Hematopoietic multipotent progenitor cell treated with erythropoietin and hydrocortisone succinate and interleukin-3 and kit ligand, for 15 days (in vitro differentiated cells): ENCODE measurements at places on chromosomes 12 and 14.

- no peak for DNase-seq
Observed at GRCh38 chr14:60652674-60653651, 3.7 kb upstream of the SIX1 start.

DNA sequence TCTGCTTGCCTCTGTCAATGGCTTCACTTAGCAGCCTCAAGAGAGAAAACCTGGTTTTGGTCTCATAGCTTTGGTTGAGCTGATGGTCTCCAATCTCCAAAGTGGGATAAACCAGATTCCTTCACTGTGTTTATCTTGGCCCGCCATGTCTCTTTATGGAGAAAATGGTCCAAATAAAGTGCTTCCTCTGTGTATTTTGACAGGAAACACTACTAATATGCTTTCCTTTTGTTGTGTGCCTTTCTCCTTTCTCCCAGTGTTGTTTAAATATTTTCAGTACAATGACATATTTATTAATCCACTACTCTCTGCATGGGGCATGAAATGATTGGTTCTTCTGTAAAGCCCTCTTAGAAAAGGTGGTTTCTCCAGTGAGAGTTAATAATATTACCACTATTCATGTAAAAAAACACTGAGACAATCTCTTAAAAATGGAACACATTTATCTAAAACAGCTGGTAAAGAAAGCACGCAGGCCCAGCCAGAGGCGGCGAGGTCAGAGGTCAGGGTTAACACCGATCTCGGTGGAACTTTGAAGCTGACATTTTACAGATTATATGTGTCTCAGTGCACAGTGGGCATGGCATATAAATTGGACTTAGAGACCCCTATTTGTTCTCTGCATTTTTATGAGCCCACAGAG is 24.2 kb downstream of the TMEM30B start:
- DNase-seq: no peak

- no peak for DNase-seq
Observed at GRCh38 chr12:92338671-92339070, 193.0 kb upstream of the BTG1 start.

DNA sequence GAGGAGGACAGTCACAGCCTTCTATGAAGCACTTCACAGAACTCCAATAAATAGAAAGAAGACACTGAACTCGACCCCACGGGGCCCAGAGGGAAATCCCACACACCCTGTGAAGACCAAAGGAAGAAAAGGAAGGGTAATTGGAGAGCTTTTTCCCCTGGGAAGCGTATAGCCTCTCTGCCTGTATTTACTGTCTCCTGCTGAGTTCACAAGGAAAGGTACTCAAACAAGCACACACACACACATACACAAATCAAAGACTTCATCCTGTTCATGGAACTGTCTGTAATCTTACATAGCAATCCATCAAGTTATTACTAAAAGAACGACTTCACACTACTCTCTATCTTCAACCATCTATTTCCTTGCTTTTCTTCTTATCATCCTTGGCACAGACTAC is 15.3 kb downstream of the FOXN3 start:
- DNase-seq: no peak

GRCh38 chr12:93741659-93742109 is 64.5 kb downstream of the CRADD start:
- no peak for DNase-seq

DNA sequence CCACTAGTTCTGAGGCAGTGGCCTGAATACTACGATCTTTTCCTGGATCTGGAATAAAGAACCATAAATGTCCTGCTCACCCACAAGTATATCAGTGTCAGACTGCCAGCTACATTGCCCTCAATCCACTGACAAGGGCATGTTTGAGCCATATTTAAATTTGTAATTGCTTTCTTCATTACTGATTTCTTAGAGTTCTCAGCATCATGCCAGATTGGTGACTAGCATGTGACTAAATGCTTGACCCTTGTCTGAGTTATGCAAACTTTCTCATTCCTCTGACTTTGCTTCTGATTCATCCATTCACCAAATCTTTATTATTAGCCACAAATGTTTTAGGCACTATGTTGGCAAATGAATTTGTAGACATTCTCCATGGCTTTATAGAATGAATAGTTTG is 143.6 kb upstream of the SLC16A7 start:
- DNase-seq: no peak

- DNase-seq: no peak
Observed at GRCh38 chr12:32585680-32586079, 93.4 kb upstream of the DNM1L start.

- no peak for DNase-seq
Observed at GRCh38 chr12:4289231-4289878, 15.8 kb downstream of the CCND2 start.

GRCh38 chr12:29216797-29217575 is 67.9 kb downstream of the FAR2 start:
- DNase-seq: no peak

DNA sequence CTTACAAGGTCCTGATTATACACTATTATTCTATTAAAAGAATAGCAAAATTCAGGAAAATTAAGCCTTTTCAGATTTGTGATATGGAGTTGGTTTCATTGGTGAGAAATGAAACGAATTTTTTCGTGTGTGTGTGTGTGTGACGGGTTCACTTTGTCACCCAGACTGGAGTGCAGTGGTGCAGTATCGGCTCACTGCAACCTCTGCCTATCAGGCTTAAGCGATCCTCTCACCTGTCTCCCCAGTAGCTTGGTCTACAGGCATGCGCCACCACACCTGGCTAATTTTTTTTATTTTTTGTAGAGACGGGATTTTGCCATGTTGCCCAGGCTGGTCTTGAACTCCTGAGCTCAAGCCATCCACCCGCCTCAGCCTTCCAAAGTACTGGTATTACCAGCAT is 9.7 kb downstream of the PCBP2 start:
- no peak for DNase-seq

- DNase-seq: no peak
Observed at GRCh38 chr14:104037903-104038302, 47.6 kb upstream of the ASPG start.

DNA sequence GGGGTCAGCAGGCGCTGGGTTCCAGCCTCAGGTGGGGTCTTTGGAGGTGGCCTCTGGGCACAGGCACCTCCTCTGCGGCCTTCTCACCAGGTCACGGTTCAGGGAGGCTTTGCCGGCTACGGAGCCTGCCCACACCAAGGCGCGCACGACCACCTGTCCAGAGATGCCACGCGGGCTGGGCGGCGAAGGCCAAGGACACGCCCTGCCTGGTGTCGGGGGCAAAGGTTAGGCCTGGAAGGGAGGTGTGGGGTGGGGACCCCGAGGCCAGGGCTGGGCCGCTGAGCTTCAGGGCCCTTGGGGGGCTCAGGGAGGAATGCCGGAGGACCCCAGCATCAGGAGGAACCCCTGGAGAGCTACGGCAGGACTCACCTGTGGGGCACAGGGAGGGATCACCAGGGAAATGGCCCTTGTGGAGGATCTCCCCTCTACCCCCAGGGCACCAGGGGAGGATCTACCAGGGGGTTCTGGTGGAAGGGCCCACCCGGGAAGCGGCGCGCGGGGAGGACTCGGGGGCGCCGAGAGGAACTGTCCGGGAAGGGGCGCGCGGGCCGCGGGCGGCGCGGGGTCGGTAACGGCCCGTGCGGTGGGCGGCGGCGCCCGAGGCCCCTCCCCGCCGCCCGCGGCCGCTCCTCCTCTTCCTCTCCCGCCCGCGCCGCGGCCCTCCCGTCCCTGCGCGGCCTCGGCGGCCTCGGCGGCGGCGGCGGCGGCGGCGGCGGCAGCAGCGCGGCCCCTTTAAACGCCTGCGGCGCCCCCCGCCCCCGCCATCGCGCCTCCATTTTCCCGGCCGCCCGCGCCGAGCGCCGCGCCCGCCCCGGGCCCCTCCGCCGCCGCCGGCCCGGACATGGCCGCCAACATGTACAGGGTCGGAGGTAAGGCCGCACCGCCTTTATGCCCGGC is at the start of gene MTA1:
Gene MTA1 (plus strand): TSS at position 633 of the 897 bp plus-strand sequence. CDS start 209 bp downstream, at position 842.
- peak; percentile 37 for DNase-seq

DNA sequence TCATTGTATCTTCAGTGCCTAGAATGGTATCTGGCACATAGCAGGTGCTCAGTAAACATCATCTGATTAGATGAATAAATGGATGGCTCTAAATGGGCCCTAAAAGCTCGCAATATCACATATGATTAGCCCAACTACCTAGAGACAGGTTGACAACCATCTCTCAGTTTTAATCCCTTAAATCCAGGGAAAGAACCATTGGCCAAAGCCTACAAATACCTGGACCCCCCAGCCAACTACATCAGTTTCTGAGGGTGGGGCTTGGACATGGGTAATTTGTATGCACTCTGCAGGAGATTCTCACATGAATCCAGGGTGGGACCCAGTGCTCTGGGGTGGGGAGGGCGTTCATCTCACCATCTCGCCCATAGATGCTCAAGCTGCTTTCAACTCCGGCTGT is 4.8 kb upstream of the DTX1 start:
- DNase-seq: no peak

DNA sequence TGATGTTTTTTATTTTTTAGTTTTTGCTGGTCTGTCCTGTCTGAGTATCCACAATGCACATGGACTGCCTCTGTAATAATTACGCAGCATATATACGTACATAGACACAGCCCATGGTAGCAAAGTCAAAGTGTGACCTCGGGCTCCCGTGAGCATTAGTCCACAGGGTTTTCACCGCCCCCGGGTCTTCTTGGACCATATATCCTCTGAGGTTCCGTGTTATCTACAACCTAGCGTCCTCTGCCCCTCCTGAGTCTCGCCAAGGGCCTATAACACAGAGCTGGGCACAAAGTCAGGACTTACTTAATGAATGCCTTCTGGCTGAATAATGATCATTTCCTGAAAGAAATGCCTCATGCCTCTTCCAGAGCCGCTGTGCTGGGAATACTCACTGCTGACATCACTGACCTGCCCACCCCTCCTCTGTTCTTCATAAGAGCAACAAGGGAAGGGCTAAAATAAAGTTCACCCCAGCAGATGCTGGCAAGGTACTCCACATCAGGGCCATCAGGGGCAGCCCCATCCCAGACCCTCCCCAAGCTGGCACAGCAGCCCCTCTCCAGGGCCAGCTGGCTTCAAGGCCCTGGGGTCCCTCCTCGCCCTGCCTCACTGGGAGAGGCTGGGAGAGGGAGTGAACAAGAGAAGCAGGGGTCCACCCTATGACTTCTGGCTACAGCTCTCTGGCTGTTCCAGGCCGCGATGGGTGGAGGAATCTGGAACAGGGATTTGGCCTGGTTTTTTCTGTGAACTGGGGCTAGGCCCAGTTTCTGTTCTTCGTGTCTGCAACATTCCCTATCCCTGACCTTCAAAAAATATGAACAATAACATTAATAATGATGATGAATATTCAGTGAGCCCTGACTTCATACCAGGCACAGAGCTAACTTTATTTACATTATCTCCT is 7.9 kb downstream of the HDAC7 start:
- DNase-seq: no peak

DNA sequence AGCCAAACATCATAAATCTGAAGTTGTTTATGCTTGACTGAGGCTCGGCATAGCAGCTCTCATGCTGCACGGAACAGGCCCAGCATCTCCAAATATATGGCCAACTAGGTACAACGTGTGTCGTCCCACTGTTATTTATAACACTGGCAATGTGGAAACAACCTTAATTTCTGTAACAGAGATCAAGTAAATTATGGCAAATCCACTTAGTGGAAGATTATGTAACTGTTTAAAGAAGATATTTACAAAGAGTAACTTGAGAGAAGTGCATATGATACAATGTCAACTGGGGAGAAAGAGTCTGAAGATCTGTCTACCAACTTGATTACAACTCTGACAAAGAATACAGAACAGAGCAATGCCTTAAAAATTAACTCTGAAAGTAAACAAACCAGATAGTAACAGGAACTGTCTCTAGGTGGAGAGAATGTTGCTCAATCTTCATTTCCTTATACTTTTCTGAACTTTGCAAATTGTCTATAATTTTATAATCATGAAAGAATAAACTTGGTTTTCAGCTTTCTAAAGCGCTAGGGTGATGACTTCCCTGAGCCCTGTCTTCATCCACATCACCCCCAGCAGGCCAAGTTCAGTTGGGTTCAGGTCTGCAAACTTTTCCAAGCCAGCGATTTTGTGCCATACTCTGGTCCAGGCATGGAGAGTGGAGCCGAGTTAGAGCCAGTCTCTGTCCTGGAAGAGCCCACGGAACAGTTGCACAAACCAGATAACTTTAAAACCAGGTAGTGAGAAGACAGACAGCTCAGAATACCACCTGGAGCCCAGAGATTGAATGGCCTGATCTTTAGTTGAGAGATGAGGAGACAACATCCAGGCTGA is 44.3 kb upstream of the BDKRB2 start:
- DNase-seq: no peak

GRCh38 chr12:15800278-15800677 is 11.1 kb upstream of the EPS8 start:
- DNase-seq: no peak

GRCh38 chr12:106480251-106480650 is 102.6 kb upstream of the RFX4 start:
- no peak for DNase-seq

- DNase-seq: no peak
Observed at GRCh38 chr14:26935733-26936132, 337.9 kb upstream of the NOVA1 start.

GRCh38 chr14:85564841-85565527 is 35.0 kb downstream of the FLRT2 start:
- no peak for DNase-seq

GRCh38 chr12:53014709-53015108 is 8.5 kb downstream of the EIF4B start:
- no peak for DNase-seq

DNA sequence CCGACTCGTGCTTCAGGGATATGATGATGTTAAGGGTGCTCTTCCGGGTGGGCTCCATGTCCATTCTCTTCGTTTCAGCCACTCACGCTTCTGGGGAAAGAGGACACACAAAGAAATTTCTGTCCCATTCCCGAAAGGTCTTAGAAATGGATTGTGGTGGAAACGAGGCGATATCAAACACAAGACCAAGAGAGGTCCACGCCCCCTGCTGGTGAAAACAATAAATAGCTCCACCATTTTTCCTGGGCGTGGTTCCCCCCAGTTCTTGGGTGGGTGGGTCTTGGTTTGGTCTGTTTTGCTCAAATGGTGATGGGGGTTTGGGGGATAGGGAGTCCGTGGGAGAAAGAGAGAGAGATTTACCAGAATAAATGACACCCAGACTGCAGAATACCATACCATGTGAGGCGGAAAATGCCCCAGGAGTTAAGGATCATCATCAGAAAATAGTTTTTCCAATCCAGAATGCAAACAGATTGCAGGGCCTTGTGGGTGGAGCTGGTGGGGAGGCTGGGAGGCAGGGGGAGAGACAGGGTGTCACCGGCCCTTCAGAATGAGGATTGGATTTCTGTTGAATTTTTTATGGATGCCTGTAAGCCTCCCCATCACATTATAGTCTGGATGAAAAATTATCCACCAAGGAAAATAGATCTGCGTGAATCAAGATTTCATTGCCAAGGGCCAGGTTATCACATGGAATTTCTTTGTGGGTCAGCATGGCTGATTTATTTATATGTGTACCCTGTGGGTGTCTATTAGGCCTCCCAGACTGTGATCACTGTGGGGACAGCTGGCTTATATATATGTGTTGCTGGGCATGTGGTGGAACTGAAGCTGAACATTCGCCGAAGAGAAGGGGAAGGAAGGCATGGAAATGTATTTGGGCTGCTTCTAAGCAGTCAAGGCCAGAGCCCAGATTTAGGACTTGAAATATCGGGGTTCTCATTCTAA is 55.8 kb downstream of the SRRM4 start:
- DNase-seq: peak; percentile 56
